ENCODE measurements at places on chromosomes 2 and 18.
A peak's percentile ranks its signal among the peaks of the same experiment; 100 is the strongest.

DNA sequence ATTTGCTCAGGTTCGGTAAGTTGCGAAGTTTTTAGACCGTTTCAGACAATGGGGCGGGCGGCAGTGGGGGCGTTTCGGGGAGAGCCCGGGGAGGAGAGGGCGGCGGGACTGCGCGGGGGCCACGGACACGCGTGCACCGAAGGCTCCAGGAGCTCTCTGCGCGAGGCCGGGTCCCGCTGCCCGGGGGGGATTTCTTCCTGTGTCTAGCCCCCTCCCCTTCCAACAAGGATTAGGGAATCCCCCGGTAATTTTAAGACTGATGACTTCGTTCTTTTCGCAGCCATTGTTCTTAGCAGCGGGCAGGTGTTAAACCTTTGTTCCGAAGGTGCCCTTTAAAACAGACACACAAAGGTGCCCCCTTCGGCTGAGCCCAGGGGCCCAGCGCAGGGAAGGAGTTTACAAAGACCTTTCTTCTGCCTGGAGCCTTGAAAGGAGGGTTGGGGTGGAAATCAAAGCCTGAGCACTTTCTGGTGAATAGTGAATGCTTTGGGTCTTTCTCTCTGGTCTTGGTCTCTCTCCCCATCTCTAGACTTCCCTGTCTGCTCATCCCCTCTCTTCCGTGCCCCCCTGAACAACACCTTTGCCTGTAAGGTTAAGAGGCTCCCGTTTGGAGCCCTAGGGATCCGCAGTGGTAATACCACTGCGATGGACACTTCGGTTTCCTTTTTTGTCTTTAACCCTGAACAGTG is 2.1 kb downstream of the TRIB2 start:
- peak; percentile 22 for DNase-seq

DNA sequence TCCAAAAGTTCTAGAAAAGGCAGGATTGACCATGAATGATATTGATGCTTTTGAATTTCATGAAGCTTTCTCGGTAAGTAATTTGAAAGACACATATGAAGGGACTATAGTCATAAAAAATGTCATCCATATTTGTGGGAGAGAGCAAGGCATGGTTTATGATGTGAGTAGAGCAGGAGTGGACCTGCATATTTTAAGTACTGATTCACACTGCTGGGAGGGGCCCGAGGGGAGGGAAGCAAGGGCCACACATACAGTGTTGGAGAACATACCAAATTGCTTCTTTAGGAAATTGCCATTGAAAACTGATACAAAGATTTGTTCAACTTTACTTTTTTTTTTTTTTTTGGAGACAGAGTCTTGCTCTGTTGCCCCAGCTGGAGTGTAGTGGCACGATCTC is 39.4 kb downstream of the HADHB start:
- DNase-seq = peak; percentile 71

DNA sequence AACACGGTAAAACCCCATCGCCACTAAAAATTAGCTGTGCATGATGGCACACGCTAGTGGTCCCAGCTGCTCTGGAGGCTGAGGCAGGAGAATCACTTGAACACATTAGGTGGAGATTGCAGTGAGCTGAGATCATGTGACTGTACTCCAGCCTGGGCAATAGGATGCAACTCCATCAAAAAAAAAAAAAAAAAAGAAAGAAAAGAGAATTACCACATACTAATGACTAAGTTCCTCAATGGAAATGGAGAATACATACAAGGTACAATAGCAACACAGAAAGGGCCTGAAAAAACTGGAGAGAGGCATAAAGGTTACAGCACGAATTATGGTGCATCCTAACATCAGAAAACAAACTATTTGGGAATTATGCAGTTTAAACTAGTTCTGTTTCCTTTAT is 81.3 kb downstream of the CDH2 start:
- no peak for DNase-seq

- DNase-seq = no peak
Measured at GRCh38 chr2:41242001-41242331, 790.1 kb upstream of the SLC8A1 start.

DNA sequence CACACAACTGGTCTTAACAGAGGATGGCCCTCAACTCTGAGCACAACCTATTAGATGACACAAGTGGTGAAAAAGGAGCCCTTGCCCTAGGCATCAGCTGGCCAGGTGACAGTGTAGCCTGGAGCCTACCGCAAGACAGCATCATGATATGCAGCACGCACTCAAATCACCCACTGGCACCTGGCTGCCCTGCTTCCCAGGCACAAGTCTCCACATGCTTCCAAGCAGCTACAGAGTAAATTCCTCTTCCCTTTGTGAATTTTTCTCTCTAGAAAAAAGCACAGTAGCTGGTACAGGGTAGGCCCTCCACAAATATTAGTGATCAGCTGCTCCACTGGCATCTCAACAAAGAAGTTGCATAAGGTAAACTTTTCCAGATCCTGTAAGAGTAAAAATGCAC is 6.0 kb downstream of the FBXO15 start:
- peak; percentile 85 for DNase-seq

DNA sequence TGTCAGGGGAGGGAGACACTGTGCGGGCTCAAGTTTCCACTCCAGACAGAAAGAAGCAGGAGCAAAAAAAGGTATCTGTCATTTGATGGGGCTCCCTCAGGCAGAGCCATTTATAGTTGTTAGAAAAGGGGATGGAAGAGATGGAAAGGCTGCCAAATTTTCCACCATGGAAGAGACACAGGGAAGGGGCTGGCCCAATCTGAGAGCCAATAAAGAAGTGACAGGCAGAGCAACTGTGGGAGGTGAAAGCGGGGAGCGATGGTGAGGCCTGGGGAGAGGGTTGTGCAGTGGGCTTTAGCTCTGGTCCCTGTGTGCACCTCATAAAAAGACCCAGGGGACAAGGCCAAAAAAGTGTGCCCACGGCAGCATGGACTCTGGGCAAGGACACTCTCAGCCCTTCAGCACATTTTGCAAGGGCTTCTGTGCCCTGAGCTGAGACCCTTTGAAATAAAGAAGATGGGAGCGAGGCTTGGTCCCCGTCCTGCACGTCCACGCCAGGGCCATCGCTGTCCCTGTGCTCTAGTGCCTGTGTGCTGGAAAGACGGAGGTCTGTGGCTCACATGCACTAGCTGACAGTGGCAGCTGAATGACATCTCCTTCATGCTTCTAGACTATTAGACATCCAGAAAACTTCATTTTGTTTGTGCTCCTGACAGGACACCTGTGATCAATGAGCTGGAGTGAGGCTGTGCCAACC is 456.7 kb upstream of the HS6ST1 start:
- no peak for DNase-seq

GRCh38 chr2:62884514-62884913 is 166.1 kb upstream of the OTX1 start:
- no peak for DNase-seq

DNA sequence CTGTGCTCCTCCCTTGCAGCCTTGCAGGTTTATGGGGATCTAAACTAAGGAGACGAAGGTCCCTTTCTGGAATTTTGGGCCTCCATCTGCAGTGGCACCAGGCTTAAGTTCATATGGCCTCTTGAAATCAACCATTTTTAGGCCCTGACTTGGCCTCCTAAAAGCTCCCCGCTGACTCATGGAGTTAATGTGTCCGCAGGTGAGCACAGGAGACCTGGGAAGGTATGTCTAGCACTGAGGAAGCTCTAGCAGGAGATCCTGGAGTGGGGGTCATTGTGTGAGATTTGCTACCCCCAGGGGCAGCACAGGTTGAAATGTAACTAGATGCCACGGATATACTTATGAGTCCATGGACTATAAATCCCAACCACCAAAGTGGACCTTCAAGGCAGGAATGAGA is 95.9 kb upstream of the CELF4 start:
- no peak for DNase-seq

GRCh38 chr2:143262389-143262788 is 133.2 kb downstream of the ARHGAP15 start:
- no peak for DNase-seq

GRCh38 chr18:65547046-65547445 is 203.8 kb upstream of the CDH7 start:
- no peak for DNase-seq
